Prostate gland (tissue), 2 donors: ENCODE measurements at places on chromosomes 16 and 17.
A peak's percentile ranks its signal among the peaks of the same experiment; 100 is the strongest.

DNA sequence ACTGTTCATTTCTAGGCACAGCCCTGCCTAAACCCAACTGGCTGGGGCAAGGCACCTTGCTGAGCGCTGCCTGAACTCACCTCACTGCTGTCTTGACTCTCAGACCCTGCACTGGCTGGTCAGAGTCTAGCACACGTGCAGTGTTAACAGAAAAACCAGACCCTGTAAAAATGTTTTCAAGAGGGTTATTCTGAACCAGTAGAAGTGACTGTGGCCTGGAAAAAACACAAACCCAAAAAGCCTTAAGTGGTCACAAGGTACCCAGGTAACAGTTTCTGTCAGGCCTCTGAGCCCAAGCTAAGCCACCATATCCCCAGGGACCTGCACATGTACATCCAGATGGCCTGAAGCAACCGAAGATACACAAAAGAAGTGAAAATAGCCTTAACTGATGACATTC, 6.1 kb upstream of the EIF4A3 start:
- H3K27me3 ChIP-seq = no peaks in the 10 kb centered on the region
- H3K36me3 ChIP-seq = no peaks in the 10 kb centered on the region
- no peak for DNase-seq
- no peaks in the 10 kb centered on the region for H3K4me1 ChIP-seq

- DNase-seq = no peak
- H3K27ac ChIP-seq = no peak overlapping the region
- H3K36me3 ChIP-seq = no peaks in the 10 kb centered on the region
- no peak overlapping the region for H3K4me3 ChIP-seq
- H3K27me3 ChIP-seq = no peaks in the 10 kb centered on the region
These were observed 566.4 kb upstream of the CDH11 start for GRCh38 chr16:65688301-65688700.

DNA sequence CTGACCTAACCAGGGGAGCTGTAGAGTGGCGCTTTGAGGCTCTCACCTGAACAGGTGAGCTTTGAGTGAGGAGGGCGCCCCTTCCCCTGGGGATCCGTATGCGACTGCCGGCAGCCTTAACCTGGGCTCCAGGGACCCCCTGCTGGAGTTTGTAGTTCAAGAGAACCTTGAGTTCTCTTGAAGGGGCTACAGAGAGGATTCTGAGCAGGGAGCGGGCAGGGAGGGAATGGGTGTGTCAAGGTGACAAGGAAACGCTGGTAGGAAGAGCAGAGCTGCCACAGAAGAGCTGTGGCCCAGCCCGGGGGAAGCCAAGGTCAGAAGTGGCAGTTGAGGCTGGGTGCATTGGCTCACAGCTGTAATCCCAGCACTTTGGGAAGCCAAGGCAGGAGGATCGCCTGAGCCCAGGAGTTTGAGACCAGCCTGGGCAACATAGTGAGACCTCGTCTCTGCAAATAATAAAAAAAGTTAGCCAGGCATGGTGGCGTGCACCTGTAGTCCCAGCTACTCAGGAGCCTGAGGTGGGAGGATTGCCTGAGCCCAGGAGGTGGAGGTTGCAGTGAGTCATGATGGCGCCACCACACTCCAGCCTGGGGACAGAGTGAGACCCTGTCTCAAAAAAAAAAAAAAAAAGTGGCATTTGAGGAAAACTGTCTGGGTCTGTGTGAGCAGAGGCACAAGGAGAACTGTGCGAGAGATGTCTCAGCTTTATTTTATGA, 1.2 kb downstream of the LLGL2 start:
- peak overlapping the region; percentile 70 for H3K27ac ChIP-seq
- DNase-seq = no peak
- peak overlapping the region; percentile 59 for H3K4me3 ChIP-seq
- peaks cover 4% of the 10 kb centered on the region for H3K4me1 ChIP-seq
- no peaks in the 10 kb centered on the region for H3K36me3 ChIP-seq

- no peak for DNase-seq
- H3K4me3 ChIP-seq = no peak overlapping the region
- peaks cover 8% of the 10 kb centered on the region for H3K4me1 ChIP-seq
- peaks cover 51% of the 10 kb centered on the region for H3K36me3 ChIP-seq
These were observed 1.3 kb upstream of the RILP start for GRCh38 chr17:1650731-1651558.

DNA sequence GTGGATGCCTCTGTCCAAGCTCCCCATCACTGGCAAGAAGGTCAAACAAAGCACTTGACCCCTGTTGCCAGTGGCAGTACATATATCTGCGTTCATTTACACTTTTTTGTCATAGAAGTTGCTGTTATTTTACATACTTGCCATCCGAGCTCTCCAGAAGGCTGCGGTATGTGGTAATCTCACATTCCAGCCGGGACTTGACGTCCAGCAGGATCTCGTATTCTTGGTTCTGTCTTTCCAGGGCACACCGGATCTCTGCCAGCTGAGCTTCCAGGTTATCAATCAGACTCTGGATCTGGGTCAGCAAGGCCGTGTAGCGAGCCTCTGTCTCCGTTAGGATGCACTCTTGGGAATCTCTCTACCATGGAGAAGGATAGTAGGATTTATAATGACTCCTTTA, 6.6 kb downstream of the KRT39 start:
- no peaks in the 10 kb centered on the region for H3K4me1 ChIP-seq
- H3K27me3 ChIP-seq = no peaks in the 10 kb centered on the region
- no peak overlapping the region for H3K4me3 ChIP-seq
- DNase-seq = no peak

- no peak overlapping the region for H3K27ac ChIP-seq
- H3K4me1 ChIP-seq = no peaks in the 10 kb centered on the region
- no peaks in the 10 kb centered on the region for H3K36me3 ChIP-seq
- H3K27me3 ChIP-seq = no peaks in the 10 kb centered on the region
These were observed 32.5 kb downstream of the ADCY7 start for GRCh38 chr16:50298591-50299507.

DNA sequence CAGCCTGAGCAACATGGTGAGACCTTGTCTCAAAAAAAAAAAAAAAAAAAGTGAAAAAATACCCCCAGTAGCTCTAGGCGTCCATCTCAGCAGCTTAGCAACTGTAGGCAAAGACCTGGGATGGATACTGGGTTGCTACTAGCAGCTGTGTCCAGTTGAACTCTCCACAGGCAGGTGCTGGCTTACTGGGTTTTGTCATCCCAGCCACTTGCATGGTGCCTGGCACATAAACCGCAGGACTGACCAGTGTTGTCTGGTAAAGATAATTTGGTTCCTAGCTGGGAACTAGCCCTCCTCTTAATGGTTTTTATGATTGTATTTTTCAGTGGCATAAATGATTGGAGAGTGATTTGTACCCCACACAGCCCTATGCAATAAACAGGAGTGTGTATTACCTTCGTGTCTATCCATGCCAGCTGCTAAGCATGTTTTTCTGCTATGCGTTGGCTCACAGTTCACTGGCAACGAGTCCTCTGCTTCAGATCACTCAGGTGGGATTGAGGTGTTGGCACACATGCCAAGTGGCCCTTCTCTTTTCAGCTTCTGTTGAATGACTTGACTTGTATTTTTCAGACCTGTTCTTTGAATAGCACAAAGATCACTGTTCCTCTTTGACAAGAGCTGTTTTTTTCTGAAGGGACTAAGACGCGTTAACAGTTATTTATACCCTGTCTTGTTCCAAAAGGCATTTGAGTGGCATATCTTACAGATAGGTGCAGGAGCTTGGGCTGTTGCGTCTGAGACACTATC, 352.9 kb downstream of the SNX29 start:
- no peaks in the 10 kb centered on the region for H3K36me3 ChIP-seq
- no peak for DNase-seq
- no peak overlapping the region for H3K4me3 ChIP-seq
- no peak overlapping the region for H3K27ac ChIP-seq
- no peaks in the 10 kb centered on the region for H3K27me3 ChIP-seq

- H3K27me3 ChIP-seq = no peaks in the 10 kb centered on the region
- no peak for DNase-seq
- peak overlapping the region; percentile 44 for H3K4me3 ChIP-seq
- H3K36me3 ChIP-seq = no peaks in the 10 kb centered on the region
These were observed 58.9 kb downstream of the RAP1GAP2 start for GRCh38 chr17:2855063-2855600.

DNA sequence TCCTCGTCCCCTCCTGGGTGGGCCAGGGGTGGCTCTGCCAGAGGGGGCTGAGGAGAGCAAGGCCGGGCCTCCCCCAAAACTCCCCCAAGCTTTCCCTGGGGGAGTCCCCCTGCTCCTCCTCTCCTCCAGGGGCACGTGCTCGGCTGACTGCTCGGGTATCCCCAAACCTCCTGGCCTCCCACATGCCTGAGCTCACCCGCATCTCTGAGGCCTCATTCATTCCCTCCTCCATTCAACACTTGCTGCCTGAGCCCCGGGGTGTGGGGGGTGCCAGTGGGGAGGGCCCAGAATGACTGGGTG, 83.1 kb downstream of the RTN4RL1 start:
- no peak overlapping the region for H3K4me3 ChIP-seq
- no peak for DNase-seq

- DNase-seq = no peak
- H3K27me3 ChIP-seq = no peaks in the 10 kb centered on the region
- H3K27ac ChIP-seq = no peak overlapping the region
- H3K4me3 ChIP-seq = no peak overlapping the region
These were observed 15.0 kb upstream of the TOB1 start for GRCh38 chr17:50881182-50881581.

GRCh38 chr16:28292731-28293600, 641 bp downstream of the SBK1 start:
- H3K4me1 ChIP-seq = no peaks in the 10 kb centered on the region
- H3K36me3 ChIP-seq = no peaks in the 10 kb centered on the region
- H3K27ac ChIP-seq = peak overlapping the region; percentile 30
- H3K27me3 ChIP-seq = no peaks in the 10 kb centered on the region
- peak; percentile 32 for DNase-seq
- peak overlapping the region; percentile 56 for H3K4me3 ChIP-seq

GRCh38 chr17:5678171-5678570, 93.9 kb upstream of the NLRP1 start:
- H3K4me3 ChIP-seq = no peak overlapping the region
- H3K36me3 ChIP-seq = no peaks in the 10 kb centered on the region
- H3K27ac ChIP-seq = no peak overlapping the region
- H3K4me1 ChIP-seq = no peaks in the 10 kb centered on the region
- H3K27me3 ChIP-seq = no peaks in the 10 kb centered on the region
- no peak for DNase-seq

- peak; percentile 58 for DNase-seq
- no peak overlapping the region for H3K4me3 ChIP-seq
- H3K4me1 ChIP-seq = peaks cover 28% of the 10 kb centered on the region
These were observed 27.5 kb downstream of the ZFHX3 start for GRCh38 chr16:73020409-73020884.

GRCh38 chr17:76935331-76935730, 67.1 kb downstream of the MGAT5B start:
- H3K27ac ChIP-seq = no peak overlapping the region
- H3K36me3 ChIP-seq = no peaks in the 10 kb centered on the region
- H3K4me3 ChIP-seq = no peak overlapping the region
- peaks cover 5% of the 10 kb centered on the region for H3K27me3 ChIP-seq
- DNase-seq = no peak

DNA sequence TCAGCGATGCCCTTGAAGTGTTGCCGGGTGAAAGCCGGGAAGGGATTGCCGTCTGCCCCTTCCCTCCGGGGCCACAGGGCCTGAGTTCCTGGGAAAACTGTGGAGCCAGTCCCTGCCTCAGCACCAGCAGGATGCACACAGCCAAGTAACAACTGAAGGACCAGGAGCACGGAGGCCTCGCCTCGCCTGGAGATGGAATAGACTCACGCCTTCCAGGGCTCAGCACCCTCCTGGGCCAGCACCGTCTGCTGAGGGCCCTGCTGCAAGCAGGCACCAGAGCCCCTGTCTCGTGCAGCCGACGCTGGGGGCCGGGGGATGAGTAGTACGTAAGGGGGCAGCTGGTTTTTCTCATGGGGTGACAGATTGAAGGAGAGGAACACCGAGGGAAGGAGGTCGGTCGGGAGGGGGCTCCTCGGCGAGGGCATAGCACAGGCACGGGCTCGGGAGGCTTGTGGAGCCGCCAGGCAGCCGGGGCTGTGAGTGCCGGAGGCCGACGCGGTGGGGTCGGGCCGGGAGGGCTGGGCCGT, 6.4 kb downstream of the CBFA2T3 start:
- H3K36me3 ChIP-seq = no peaks in the 10 kb centered on the region
- H3K4me1 ChIP-seq = no peaks in the 10 kb centered on the region
- no peak overlapping the region for H3K27ac ChIP-seq
- H3K4me3 ChIP-seq = no peak overlapping the region
- H3K27me3 ChIP-seq = no peaks in the 10 kb centered on the region
- DNase-seq = no peak

DNA sequence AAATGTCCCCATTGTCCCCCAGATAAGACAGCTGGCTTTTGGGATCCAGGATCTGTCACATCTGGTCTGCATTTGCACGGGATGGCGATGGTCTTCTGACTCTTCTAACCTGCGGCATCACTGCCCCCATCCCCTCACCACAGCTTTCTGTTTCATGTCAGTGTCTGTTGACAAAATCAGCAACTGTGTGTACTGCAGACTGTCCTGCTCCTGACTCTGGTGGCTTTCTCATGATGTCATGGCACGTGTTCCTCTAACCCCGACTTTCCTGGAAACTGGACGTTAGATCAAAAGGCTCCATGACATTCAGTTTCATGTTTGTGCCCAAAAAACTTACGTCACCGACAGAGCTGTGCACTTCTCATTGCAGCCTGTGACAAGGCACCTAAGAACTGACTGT, 30.1 kb upstream of the CPNE2 start:
- peak overlapping the region; percentile 78 for H3K27ac ChIP-seq
- no peak for DNase-seq
- H3K4me1 ChIP-seq = no peaks in the 10 kb centered on the region
- H3K27me3 ChIP-seq = no peaks in the 10 kb centered on the region
- no peaks in the 10 kb centered on the region for H3K36me3 ChIP-seq

DNA sequence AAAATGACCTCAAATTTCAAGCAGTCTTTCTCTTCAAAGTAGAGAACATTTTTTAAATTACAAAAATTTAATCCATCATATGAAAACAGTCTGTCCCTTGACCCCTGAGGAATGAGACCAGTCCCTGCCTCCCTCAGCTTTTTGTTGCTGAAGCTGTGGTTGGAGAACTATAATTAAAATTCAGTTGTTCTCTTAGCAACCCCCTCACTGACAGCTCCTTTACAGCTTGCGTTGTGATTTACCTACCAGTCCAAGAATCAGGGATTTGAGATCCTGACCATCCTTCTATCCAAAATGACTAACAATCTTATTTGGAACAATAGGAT, 29.8 kb downstream of the LYRM1 start:
- no peaks in the 10 kb centered on the region for H3K36me3 ChIP-seq
- H3K27me3 ChIP-seq = no peaks in the 10 kb centered on the region
